Muscle of arm (tissue), 14 donors: ENCODE measurements at places on chromosomes 16 and 17. TPM values are rescaled to one million over a fixed set of nuclear protein-coding genes. Genes with fewer than 3 reads are reported as not detected.

DNA sequence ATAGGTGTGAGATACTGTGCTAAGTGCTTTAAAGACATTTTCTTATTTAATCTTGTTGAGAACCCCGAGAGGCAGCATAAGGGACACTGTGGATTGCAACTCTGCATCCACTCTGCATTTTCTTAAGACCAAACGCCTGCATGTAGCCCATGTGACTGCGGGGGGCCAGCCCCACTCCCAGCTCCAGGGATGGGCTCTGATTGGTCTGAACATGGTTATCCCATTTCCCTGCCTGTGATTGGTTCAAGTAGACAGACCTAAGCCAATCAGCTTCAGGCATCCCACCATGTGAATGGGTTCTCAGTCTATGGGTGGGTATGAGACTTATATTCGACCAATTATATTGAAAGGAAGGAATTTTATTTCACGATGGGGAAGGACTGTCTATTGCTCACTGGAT, 33.2 kb upstream of the USP7 start:
- DNase-seq: no peak

DNA sequence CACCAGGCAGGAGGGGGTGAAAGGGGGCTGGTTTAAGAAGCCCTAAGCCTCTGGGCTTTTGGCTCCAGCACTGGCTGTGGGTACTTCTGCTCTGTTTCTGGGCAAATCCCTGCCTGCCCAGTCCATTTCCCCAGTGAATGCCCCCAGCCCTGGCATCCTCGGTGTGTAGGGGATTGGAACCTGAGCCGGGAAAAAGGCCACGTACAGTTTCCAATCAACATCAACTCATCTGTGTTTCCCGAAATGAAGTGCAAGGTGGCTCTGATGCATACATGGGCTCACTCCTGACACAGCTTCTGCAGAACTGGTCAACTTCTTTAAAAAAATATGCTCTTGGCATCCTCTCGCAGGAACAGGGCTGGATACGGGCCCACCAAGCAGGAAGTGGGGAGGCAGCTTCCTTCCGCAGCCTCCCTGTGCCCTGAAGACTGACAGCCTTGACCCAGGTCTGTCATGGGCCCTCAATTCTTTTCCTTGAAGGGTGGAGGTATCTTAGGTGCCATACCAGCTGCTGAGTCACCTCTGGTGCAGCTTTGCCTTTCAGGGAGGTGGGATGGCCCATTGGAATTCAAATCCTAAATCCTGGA, 73.3 kb downstream of the N4BP1 start:
- DNase-seq: no peak

DNA sequence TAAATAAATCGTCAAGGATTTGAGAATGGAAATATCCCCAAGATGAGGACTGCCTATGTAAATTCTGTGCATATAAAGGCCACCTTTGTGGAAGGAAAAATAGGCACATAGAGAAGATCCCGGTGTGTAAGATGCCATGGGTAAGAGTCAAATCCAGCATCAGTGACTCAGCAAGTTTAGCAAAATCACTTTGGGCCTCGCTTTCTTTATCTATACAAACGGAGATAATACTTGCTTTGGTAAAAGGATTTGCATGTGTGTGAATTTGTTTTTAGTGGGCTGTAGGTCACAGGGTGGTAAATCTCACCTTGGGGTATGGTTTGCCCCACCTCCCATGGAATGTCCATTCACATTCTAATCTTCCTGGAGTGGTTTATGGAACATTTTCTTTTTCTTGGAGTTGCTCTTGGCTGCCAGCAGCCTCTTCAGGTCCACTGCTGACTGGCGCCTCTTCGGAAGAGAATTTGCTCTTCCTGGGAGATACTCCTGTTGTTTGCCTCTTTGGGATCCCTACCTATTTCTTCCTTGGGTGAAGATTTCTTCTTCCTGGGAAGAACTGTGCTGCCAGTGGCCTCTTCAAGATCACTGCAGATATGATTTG, 587.6 kb downstream of the CDH11 start:
- DNase-seq: no peak

DNA sequence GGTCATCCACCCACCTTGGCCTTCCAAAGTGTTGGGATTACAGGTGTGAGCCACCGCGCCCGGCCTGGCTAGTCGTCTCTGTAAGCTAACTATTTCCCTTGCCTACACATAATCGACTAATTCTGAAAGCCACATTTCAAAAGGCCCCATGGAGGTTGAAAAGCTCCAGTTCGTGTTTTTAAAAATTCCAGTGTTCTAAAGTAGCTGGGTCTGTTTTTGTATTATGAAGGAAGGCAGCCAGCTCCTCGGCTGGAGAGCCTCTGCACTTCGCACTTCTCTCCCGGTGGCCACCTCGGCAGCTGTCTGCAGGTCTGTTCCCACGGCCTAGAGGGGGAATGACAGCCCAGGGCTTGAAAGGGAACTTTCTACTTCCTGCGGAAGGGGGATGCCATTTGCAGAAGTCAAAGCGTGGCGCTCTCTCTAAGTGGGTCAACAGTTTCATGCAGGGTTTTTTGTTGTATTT, 16.9 kb downstream of the HASPIN start:
- DNase-seq: no peak

- peak; percentile 47 for DNase-seq
Measured at GRCh38 chr17:70144260-70144846, 25.0 kb upstream of the KCNJ2 start.

DNA sequence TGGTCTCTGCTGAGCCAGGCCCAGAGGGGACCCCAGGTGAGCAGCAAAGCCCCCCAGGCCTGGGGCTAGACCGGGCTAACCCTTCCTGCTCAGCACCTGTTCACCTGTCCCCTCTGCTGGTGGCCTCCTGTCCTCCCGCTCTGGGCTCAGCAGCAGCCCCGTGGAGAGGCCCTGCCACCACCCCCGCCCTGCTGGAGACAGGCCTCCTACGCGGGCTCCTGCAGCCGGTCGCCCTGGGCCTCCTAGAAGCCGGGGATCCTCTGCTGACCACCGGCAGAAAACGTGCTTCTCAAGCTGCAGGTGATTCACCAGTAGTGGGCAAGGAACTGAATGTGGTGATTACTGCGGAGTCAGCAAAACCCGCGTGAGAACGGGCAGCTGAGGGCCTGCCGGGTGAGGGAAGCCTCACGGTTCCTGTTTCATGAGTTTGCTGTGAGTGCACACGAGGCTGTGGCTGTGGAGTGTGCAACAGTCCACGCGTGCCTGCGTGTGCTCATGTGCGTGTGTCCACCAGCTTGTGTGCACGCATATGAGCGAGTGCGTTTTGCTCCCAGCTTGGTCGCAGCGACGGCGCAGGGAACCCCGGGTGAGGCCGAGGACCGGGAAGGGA, 792 bp downstream of the SECTM1 start:
- DNase-seq: no peak

DNA sequence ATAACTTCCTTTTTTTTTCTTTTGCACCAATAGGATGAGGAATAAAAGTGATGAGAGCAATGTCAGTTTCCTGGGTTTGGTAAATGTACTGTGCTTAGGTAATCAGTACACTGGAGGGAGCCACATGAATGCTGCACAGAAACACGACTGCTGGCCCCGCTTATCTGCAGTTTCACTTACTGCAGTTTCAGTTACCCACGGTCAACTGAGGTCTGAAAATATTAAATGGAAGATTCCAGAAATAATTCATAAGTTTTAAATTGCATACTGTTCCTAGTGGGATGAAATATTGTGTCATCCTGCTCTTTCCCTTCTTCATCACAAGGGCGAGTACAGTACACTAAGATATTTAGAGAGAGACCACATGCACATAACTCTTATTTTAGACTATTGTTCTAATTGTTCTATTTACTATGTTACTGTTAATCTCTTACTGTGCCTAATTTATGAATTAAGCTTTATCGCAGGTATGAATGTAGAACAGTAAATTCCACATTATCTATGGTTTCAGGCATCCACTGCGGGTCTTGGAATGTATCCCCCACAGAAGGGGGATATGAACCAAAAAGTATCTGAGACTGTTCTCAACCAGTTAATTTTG, 6.4 kb upstream of the LGALS3BP start:
- no peak for DNase-seq

GRCh38 chr16:85025781-85026653, 1.6 kb upstream of the KIAA0513 start:
- no peak for DNase-seq

GRCh38 chr16:50721549-50722404, 20.1 kb upstream of the CYLD start:
- DNase-seq: no peak

DNA sequence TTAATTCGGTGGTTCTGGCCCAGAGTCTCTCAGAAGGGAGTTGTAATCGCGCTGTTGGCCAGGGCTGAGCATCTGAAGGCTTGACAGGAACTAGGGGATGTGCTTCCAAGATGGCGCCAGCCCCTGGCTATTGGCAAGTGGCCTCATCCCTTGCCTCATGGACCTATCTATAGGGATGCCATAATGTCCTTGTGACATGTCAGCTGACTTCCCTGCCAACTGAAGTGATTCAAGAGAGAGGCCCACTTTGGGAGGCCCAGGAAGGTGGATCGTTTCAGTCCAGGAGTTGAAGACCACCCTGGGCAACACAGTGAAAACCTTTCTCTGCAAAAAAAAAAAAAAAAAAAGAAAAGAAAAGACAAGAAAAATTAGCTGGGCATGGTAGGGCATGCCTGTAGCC, 15.0 kb upstream of the C16orf87 start:
- DNase-seq: no peak

GRCh38 chr16:2392025-2392424, 37.2 kb upstream of the CCNF start:
- no peak for DNase-seq

- no peak for DNase-seq
Measured at GRCh38 chr16:85759631-85760419, 8.9 kb upstream of the C16orf74 start.

GRCh38 chr17:83034525-83034924, 44.9 kb upstream of the METRNL start:
- DNase-seq: no peak

- DNase-seq: no peak
Measured at GRCh38 chr16:71542377-71542776, 16.2 kb downstream of the CHST4 start.

The CHRNE gene
- 3.1 TPM for polyA plus RNA-seq

The CNTD1 gene
- polyA plus RNA-seq: 0.86 TPM

The CRYM gene
- 0.23 TPM for polyA plus RNA-seq

The PCTP gene
- 10.2 TPM for polyA plus RNA-seq

The MT4 gene
- polyA plus RNA-seq: not detected

The C16orf89 gene
- polyA plus RNA-seq: 0.39 TPM
